ENCODE measurements at places on chromosomes 4 and X.

- peak; percentile 64 for DNase-seq
Measured at GRCh38 chr4:119040694-119041185, 94.9 kb upstream of the MYOZ2 start.

DNA sequence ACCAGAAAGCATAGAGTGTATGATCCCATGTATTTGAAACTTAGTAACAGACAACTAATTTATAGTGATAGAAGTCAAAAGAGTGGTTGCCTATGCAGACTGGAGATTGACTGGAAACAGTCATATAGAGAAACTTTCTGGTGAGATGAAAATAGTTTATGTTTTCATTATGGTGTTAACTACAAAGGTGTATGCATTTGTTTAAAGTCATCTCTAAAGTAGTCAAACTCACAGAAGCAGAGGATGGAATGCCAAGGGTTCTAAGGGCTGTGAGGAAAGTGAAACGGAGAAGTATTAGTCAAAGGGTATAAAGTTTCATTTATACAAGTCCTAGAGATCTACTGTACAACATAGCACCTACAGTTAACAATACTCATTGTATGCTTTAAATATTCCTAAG is 45.8 kb downstream of the ENOX2 start:
- no peak for DNase-seq

DNA sequence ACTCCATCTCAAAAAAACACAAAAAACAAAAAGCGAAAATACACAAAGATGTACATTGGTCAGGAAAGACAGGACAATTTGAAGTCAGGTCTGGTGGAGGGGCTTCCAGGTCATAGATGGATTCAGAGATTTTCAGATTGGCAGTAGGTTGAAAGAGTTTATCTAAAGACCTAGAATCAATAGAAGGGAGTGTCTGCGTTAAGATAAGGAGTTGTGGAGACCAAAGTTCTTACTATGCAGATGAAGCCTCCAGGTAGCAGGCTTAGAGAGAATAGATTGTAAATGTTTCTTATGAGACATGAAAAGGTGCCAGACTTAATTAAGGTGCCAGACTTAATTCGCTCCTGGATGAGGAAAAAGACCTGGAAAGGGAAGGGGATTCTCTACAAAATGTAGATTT is 6.9 kb upstream of the RPS3A start:
- no peak for DNase-seq

DNA sequence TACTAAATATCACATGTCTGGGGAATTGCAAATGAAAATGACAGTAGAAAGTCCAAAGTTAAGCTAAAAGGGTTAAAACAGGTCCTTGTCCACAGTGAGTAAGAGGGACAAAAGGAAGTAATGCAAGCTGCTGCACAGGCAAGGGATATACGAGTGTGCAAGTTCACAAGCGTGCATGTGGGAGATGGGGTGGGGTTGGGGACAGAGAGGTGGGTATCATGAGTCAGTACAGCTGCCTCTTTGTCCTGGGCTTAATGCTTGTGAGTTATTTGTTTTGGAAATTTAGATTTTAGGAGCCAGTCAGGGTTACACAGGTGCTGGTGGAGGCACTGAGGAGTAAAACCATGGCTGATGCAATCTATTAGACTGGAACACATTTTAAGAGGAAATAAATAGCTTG is 3.3 kb upstream of the GPRASP2 start:
- no peak for DNase-seq

DNA sequence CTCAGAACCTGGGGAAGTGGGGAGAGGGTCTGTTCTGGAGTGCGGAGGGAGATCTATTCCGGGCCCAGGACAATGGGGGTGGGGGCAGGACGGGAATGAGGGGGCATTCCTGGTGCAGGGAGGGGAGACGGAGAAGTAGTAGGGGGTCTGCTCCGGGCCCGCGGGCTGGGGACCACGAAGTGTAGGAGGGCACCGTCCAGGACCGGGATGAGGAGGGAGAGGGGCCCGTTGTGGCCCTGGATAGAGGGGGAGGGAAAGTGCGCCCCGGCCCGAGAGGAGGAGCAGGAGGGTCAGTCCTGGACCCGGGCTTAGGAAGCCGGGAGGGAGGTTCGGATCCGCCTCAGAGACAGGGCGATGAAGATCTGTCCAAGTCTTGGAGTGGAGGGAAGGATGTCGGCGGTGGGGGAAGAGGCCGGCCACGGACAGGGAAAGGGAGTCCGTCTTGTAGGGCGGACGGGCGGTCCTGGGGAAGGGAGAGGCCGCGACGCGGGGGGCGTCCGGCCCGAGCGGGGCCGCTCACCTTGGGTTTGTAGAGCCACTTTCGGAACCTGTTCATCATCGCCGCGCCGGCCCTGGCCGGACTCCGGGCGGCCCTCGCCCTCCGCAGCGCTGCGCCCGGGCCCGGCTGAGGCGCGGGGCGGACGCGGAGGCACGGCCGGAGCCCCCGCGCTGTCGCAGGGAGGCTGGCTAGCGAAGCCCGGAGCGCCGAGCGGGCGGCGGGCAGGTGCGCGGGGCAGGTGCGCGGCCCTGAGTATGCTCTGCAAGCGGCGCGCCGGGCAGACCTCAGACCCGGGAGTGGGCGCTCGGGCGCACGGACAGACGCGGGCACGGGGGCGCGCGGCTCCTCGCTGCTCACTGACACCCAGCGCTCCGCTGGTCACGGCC is at the start of gene ZFYVE28:
TSS of gene ZFYVE28 (minus strand) at position 881 of the 885 bp plus-strand sequence. CDS start at position 559, 322 bp downstream.
- no peak for DNase-seq

- DNase-seq, result no peak
Measured at GRCh38 chr4:2273657-2274319, 11.9 kb upstream of the MXD4 start.

DNA sequence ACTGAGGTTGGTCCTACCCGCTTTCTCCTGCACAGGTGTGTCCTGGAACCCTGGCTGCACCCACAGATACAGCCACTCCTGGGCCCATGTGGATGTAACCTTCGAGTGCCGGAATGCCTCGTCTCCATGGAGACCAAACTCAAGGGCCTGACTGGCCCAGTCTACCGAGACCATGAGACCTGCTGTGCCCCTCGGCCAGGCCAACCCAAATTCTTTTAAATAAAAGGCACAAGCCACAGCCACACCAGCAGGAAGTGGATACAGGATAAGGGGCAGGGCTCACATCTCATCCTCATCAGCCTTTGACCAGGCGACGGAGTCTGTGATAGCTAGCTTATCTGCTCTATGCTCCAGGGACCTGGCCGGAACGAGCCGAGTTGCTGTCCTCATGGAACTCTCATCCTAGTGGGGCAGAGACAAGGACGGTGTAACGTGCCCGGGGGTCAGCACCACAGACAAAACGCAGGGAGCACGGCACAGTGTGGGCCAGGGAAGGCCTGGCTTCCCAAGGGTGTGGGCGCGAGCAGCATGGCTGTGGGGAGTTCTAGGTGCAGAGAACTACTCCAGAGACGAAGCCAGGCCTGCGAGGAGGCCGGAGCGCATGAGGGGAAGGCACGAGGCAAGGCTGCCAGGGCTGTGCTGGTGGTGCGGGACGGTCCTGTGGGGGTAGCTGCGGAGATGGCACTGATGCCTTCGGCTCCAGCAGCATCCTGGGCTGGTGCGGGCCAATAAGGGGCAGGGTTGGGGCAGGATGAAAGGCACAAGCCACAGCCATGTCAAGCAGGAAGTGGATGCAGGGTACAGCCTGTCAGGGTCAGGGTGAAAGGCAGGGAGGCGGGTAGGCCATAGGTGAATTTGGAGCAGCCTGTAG is 22.7 kb downstream of the NOP14 start:
- no peak for DNase-seq

- DNase-seq, result no peak
Measured at GRCh38 chr4:76449362-76449767, 14.3 kb downstream of the SHROOM3 start.

DNA sequence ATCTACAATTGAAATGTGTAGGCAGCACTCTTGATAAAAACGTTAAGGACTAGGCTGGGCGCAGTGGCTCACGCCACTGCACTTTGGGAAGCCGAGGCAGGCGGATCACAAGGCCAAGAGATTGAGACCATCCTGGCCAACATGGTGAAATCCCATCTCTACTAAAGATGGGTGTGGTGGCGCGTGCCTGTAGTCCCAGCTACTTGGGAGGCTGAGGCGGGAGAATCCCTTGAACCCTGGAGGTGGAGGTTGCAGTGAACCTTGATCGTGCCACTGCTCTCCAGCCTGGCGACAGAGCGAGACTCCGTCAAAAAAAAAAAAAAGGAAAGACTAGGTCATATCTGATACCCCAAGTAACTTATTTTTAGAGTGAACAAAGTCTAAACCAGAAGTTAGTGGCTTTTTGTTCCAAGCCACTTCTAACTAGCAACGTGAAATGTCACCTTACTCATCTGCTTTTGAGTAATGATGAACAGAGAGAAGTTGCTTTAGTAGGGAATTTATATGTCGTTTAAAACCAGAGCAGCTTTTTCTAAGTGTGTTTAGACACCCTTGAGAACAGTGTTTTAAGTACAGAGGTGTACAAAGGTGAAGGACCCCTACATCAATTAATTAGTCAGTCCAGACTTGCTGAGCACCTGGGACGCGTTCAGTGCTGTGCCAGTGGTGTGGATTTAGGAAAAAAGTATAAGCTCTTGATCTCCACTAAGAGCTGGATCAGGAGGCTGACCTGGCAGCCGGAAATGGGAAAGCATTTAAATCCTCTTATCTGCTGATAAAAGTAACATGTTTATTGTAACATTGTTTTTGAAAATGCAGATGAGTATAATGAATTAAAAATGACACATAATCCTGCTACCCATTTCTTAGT is 23.5 kb downstream of the SPRY1 start:
- no peak for DNase-seq

DNA sequence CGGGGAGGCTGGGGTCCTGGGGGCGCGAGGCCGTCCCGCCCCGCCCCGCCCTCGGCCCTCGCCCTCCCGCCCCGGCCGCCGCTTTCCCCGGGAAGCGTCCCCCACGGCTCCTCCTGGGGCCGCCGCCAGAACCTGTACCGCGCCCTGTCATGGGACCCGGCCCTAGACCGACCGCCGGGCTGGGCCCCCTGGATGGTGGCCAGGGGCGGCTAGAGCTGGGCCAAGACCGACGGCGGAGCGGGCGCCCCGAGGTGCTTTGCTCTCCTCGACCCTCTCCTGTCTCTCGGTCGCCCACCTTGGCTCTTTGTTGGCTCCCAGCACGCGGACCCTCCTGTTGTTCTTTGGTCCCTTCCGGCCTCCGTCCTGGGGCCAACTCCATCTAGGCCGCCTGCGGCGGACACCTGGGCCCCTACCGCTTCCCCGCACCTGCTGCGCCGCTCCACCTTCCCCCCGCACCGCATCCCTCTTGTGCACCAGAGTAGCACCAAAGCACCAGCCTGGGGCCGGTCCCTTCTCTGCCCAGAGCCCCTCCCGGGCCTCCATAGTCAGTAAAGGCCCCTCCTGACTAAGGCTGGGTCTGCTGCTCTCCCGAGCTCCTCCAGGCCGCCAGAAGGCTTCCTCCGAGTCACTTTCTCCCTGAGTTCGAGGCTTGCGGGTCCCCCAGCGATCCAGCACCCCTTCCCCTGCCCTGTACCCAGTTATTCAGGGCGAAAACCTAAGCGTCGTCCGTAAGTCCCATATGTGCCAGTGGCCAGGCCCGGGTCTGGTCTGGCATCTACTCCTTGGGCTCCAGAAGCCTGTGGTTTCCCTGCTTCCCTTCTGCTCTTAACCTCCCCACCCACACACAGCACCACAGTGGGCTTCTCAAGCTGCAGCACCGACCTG is 587 bp downstream of the TACC3 start:
- no peak for DNase-seq

GRCh38 chr4:5211282-5211839 is 160.1 kb downstream of the STK32B start:
- DNase-seq, result no peak

- no peak for DNase-seq
Measured at GRCh38 chr4:133377286-133377685, 228.2 kb downstream of the PCDH10 start.

DNA sequence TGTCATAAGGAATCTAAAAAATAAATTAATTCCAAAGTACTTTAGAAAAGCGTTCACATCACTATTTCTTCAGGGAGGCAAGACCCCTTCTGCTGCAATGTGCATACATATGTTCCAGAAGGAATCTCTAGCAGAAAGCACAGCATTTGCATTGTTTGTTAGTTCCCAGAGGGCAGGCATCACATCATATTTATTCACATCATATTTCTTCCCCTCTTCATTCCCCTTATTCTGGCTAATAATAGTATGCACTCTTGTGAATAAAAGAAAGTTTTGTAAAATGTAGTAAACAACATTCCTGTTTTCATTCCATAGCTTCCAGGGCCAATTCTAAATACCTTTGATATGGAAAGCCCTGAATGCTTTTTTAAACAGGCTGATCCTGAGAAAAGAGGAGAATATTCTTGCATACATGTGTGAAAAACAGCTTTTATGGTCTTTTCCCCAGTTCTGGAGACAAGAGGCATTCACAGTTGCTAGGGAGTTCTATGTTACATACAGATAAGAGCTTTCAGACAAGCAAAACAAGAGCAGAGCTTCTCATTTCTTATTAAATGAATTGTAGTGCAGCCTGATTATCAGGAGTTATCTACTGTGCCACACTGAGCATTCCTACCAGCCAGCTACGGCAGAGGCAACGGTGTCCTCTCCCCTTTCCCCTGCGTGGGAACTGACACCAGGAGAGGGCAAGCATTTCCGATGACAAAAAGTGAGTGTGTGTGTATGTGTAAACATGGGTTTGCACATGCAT is 15.2 kb downstream of the GATB start:
- DNase-seq, result no peak

DNA sequence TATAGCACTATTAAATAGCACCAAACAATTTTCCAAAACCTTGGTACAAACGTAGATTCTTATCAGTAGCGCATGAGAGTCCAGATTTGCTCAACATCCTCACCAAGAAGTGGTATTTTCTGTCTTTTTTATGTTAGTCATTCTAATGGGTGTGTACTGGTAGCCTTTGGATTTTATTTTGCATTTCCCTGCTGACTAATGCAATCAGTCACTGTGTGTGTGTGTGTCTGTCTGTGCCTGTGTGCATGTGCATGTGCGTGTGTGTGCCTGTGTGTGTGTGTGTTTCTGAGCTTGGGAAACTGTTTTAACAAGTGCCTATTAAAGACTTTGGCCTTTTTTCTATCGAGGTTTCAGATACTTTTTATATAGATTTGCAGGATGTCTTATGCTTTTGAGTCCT is 82.2 kb upstream of the MAGEA10 start:
- DNase-seq, result no peak

DNA sequence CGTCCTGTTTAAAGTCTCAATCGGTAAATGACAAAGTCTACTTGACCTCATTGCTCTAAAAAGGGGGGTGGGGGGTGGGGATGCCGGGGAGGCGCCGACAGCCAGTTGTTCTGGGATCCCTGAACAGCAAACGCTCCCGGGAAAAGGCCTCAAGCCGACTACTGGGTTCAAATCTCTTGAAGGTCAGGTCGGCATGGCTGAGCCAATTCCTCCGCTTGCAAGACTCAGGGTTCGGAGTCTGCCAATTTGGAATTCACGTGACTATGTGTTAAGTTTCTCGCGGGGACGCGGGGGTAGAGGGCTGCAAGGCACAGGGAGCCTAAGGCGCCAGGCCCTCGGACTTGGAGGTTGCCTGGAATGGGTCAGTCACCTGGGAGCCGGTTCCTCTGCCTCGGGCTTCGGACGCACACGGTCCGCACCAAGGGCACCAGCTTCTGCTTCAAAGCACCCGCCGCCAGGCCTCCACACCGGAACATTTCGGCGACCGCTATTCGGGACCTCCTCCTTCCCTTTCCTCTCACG is 399 bp downstream of the AIFM1 start:
- no peak for DNase-seq

Measured in HS-5 (cell line).